Effector memory CD4-positive, alpha-beta T cell (primary cell): ENCODE measurements at places on chromosomes 1 and 21.

- H3K27me3 ChIP-seq: no peaks in the 10 kb centered on the region
- no peaks in the 10 kb centered on the region for H3K4me1 ChIP-seq
- DNase-seq: no peak
- no peak overlapping the region for H3K4me3 ChIP-seq
These were observed 62.8 kb downstream of the EVA1C start for GRCh38 chr21:32475162-32475812.

- H3K27me3 ChIP-seq: no peaks in the 10 kb centered on the region
- no peaks in the 10 kb centered on the region for H3K36me3 ChIP-seq
- H3K4me1 ChIP-seq: no peaks in the 10 kb centered on the region
- no peak for DNase-seq
- no peak overlapping the region for H3K27ac ChIP-seq
These were observed 6.6 kb upstream of the MED18 start for GRCh38 chr1:28322194-28322593.

DNA sequence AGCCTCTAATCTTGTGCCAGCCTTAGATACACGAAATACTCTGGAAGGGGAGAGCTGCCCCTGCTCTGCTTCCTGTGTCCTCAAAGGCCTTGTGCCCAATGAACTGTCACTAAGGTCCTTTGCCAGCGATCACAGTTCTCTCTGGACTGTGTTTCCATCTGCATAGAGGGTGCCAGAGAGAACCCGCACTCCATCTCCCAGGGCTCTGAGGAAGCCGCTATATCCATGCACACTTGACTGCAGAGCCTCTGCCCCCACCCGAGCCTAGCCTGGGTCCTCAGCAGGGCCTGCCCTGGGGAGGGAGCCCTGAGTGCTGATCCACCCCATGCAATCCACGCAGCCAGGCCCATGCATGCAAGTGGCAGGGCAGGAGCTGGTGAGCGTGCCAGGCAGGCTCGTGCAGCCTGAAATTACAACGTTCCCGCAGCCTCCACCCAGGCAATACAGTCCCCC lies 30.6 kb upstream of the KIF21B start:
- no peaks in the 10 kb centered on the region for H3K4me1 ChIP-seq
- H3K27ac ChIP-seq: no peak overlapping the region
- H3K36me3 ChIP-seq: no peaks in the 10 kb centered on the region
- no peak overlapping the region for H3K4me3 ChIP-seq

DNA sequence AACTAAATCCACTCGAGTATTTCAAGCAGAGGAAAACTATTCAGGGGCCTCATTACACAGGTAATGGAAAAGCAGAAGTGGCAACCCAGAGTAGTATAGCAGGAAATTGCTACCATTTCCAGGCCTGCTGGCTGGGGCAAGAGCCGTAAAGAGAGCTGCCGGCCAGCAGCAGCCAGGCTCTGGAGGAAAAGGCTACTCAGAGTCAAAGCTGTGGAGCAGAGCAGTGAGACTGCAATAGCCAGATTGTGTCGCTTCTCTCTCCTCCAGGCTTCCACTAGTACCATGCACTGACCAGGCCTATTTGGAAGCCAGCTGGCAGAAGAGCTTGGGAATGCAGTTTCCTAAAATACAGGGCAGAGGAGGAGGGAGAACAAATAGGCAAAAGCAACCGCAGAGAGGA lies 155.5 kb downstream of the OMA1 start:
- H3K4me3 ChIP-seq: no peak overlapping the region
- no peaks in the 10 kb centered on the region for H3K4me1 ChIP-seq
- DNase-seq: no peak
- no peaks in the 10 kb centered on the region for H3K36me3 ChIP-seq
- H3K27ac ChIP-seq: no peak overlapping the region

GRCh38 chr1:117138106-117138505 lies 16.6 kb upstream of the TRIM45 start:
- no peaks in the 10 kb centered on the region for H3K36me3 ChIP-seq
- H3K4me3 ChIP-seq: no peak overlapping the region
- no peaks in the 10 kb centered on the region for H3K4me1 ChIP-seq
- DNase-seq: no peak

DNA sequence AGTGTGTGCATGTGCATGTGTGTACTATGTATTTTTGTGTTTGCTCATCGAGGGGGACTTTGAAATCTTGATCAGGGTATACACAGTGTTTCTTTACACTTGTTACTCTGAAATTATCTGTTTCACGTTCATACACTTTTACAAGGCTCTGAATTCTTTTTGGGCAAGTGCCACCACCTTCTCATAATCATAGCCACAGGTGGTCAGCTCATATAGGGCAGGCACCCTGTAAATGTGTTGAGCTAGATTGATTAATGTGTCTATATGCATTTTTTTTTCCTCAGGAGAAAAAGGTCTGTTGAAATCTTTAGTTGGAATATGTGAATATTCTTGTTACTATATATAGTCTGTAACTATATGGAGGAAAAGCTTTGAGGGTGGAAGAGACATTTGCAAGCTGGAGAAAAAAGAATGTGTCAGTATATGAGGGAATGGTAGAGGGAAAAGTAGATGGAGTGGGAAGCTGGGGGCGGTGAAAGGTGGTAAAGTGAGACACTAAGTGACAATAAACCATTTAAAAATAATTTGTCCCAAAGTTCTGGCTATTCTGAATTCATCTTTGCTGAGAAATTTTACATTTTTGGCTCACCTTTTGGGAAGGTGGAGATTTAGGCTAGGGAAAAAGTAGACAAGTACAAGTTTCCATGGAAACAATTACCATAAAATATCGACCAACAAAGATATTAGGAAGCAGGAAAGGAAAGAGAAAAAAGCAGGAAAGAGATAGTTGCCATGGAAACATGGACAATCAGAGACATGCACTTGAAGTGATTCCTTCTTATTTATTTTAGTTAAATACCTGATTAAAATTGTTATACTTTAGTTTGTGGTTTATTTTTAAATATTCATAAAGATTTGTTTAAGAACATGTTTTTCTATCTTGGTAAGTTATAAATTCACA lies 277.5 kb downstream of the PDE4B start:
- DNase-seq: no peak
- no peaks in the 10 kb centered on the region for H3K36me3 ChIP-seq
- no peak overlapping the region for H3K27ac ChIP-seq
- no peaks in the 10 kb centered on the region for H3K27me3 ChIP-seq
- H3K4me1 ChIP-seq: no peaks in the 10 kb centered on the region

DNA sequence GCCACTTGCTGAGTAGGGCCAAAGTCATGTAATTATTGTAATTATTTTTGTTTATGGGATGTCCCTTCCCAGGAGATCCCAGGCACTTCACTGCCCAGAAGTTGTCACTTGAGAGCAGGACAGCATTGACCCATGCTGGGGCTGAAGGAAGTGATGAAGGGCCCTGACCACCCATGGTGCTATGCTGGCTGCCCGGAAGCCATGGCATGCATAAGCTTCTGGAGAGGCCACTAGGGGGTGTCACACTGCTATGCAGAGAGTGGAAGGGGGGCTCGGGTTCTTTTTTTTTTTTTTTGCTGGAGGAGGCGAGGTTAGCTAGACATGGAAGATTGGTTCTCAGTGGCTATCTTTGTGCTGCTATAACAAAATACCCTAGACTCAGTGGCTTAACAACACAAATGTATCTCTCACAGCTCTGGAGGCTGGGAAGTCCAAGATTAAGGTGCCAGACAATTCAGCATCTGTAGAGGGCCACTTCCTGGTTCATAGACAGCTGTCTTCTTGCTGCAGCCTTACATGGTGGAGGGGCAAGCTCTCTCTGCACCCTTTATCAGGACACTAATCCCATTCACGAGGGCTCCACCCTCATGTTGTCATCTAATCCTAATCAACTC lies 84.9 kb downstream of the CNIH3 start:
- no peak overlapping the region for H3K4me3 ChIP-seq
- no peaks in the 10 kb centered on the region for H3K4me1 ChIP-seq
- no peaks in the 10 kb centered on the region for H3K36me3 ChIP-seq
- no peak for DNase-seq
- no peaks in the 10 kb centered on the region for H3K27me3 ChIP-seq
